Spinal cord (tissue), 10 donors: ENCODE measurements at places on chromosomes 6 and 20. TPM values are rescaled to one million over a fixed set of nuclear protein-coding genes. Genes with fewer than 3 reads are reported as not detected.

The CRYBG1 gene
- 0.97 TPM for polyA plus RNA-seq

The CHRNA4 gene
- 64.2 TPM for polyA plus RNA-seq

The PTGIS gene
- 15.8 TPM for polyA plus RNA-seq

The ZNF391 gene
- 9.3 TPM for polyA plus RNA-seq

The RHAG gene
- 0.27 TPM for polyA plus RNA-seq

The DPPA5 gene
- not detected for polyA plus RNA-seq

The PLCB1 gene
- 111 TPM for polyA plus RNA-seq

DNA sequence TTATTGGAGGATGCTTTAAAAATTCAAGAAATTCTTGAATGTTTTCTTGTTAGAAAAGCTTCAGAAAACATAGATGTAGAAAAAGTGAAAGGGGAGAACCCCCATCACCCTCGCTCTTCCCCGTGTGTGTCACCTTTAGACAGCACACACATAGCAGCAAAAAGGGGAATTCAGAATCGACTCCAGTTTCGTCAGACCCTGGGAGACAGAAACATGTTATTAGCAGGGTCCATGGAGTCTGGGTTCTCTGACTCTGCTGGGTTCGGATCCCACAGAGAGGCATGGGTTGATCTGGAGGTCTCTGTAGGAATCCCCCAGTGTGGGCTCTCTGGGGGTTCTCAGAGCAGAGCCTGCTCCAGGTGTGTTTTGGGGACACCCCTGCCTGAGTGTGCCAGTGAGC is 43.7 kb downstream of the ARHGAP40 start:
- DNase-seq: no peak

- DNase-seq: peak; percentile 12
Measured at GRCh38 chr6:111113336-111114086, 26.2 kb downstream of the SLC16A10 start.

GRCh38 chr6:158152659-158153058 is 15.4 kb downstream of the SERAC1 start:
- no peak for DNase-seq

GRCh38 chr20:34473262-34473883 is 42.8 kb upstream of the DYNLRB1 start:
- DNase-seq: peak; percentile 18

- DNase-seq: no peak
Measured at GRCh38 chr20:49575551-49576060, 7.7 kb upstream of the PTGIS start.
